Hindlimb muscle (tissue), 1 donor: ENCODE measurements at places on chromosomes 16 and 17.

DNA sequence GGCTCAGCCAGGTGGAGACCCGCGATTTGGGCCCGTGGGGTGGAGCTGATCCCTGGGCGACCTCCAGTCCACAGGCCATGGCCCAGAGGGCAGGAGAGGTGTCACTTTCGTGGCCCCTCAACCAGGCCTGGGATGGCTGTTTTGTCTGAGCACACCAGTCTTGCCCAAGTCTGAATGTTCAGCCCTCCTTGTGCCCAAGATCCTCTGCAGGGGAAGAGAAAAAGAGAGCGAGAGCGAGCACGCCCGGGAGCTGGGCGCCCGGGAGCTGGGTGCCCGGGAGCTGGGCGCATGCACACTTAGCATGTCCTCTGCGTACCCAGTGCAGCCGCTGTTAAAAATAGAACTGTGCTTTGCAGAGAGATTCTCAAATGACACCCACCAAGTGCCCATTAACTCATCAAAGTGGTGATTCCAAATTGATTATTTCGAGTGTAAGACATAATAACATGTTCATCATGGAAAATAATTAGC lies 403.3 kb upstream of the TNRC6C start:
- no peak for DNase-seq

DNA sequence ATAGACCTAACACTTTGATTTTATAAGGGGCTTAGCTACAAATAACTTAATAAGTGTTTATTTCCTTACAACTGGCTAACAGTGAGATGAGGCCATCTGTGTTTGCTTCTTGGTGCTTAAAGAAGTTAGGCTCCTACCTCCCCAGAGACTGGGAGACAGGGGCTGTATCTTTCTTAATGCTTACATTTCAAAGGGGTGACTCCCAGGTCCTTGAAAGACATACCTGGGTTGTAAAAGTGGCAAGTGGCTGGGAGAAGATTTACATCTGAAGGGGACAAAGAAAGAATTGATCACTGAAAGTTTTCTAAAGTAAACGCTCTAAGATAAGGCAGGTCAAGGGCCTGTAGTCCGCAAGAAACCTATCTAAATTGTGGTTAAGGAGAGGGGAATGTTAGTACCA lies 196.8 kb downstream of the CNTNAP4 start:
- DNase-seq = no peak

GRCh38 chr17:48348352-48348751 lies 81.7 kb downstream of the SKAP1 start:
- no peak for DNase-seq

DNA sequence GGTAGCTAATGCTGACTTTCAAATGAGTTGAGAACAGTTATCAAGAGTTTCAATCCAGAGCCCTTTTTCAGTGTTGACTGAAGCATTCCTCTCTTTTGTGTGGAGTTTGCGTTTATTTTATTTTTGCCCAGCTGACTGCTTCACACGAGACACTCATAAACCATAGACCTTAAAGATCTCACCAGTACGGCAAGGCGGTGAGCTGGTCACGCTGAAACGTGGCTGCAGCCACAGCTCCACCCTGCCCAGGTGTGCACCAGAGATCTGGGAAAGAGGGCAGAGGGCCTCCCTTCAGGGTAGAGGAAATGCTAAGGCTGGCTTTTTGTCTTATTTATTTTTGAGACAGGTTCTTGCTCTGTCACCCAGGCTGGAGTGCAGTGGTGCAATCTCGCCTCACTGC lies 112.2 kb downstream of the AATF start:
- DNase-seq = no peak

DNA sequence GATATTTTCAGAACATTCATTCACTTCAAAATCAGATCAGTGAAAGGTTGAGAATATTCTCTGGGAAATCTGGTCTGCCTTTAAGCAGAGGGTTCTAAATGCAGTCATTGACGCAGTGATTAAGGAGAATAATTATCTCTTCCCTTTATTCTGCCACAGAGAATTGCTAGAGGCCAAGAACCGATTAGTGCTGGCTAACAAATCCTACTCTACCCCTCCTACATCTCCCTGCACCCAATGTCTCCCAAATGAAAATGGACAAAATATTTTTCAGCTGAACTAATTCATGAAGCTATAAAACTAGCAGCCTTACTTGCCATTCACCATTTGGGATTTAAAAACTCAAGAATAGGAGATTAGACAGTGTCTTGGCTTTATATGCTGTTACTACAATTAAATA lies 185.5 kb upstream of the SOX9 start:
- DNase-seq = no peak

DNA sequence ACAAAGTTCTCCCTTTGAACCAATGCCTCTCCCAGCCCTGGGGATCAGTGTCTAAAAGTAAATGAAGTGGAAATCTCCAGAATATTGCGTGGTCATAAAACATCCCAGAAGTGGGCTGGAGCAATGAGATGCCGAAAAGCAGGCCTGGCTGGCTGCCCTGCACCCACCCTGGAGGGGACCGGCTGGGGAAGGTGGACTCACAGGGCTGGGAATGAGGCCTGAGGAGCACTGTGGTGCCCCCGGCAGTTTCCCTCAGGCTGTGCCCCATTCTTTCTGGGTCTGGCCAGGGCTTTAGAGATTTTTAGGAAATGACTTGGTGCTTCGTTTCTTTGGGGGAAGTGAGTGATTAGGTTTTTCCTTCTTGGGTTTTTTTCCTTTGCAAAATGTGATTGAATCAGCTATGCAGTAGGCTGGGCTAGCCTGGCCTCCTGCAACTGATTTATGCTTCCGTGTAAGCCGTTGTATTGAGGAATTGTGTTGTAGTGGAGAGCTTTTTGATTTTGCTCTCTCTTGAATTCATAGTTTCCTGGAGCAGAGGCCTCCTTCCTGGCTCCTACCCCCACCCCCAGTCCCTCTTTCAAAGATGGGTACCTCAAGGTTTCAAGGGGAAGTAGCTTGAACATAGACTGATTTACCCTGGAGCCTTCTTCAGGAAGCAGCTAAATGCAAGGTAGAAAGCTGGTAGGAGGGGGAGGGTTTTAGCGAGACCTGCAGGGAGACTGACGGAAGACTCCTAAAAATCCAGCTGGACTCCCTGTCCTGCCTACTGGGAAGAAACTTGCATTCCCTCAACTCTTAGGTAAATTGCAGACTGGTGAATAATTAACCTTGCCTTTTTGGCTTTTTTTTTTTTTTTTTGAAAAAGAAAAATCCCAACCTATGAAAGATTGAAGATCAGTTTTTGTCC lies 170.2 kb downstream of the RAB11FIP4 start:
- no peak for DNase-seq

DNA sequence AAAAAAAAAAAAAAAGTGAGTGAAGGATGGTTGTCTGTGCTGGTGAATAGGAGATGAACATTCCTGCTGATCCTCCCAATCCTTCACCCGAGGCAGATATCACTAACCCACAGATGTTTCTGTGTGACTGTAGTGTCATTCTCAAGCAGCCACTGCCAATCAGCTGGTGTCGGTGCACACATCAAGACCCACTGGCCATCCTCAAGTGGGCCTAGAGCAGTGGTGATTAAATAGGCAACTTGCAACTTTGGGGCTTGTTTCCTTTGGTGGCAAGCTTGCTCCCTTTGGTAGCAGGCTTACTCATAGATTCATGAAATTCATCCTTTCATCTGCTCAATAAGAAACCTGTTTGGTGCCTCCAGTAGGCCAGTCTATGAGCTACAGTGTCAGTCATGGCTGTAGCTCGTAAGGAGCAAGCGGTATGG lies 51.1 kb upstream of the LGALS9 start:
- DNase-seq = no peak
